ENCODE measurements at places on chromosomes 1 and 21. TPM values are rescaled to one million over a fixed set of nuclear protein-coding genes. Genes with fewer than 3 reads are reported as not detected.

DNA sequence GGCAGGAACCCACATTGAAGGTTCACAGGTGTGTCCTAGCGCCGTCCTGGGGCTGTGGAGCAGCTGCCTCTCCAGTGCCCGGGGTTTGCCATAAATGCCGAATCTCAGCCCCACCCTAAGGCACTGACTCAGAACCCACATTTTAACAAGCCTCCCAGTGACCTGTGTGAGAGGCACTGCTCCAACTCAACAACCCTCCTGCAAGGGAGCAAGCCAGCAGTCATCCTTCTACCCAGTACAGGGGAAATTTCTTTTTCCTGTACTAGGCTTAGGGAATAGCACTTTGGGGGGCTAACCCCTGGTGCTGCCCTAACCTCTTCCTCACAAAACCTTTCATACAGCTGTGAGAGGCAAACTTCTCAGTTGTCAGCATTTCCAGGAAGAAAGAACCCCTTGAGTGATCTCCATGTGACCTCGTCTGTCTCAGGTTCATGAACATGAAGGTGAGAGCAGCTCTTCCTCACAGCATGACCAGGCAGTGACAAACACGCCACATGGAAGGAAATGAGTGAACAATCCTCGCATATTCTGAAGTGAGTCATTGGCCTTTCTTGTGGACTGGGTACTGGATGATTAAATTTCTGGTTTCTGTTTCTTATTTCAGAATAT lies 11.4 kb upstream of the BCAR3 start:
- H3K27ac ChIP-seq, result no peak overlapping the region
- no peaks in the 10 kb centered on the region for H3K4me1 ChIP-seq
- H3K27me3 ChIP-seq, result no peaks in the 10 kb centered on the region
- H3K4me3 ChIP-seq, result no peak overlapping the region

DNA sequence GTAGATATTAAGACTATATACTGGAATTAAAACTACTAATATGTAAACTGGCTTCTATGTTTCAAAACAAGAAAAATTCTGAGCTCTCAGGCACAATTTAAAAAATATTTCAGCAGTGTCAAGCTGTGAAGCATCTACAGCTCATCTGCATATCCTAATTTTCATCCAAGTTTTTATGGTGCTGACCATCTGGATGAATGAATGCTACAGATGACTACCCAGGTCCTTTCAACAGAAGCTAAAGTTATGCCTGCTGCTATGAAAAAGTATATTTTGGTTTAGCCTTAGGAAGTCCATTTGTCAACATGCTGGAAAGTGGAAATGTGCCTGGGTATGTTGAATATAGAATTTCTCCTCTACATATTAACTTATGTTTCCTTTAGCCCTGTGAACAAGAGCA lies 206.9 kb downstream of the NEGR1 start:
- no peak for DNase-seq
- no peaks in the 10 kb centered on the region for H3K36me3 ChIP-seq
- H3K4me3 ChIP-seq, result no peak overlapping the region
- H3K27ac ChIP-seq, result no peak overlapping the region

GRCh38 chr21:34582506-34583150 lies 32.3 kb downstream of the RCAN1 start:
- peak; percentile 20 for DNase-seq
- H3K27me3 ChIP-seq, result no peaks in the 10 kb centered on the region
- no peaks in the 10 kb centered on the region for H3K36me3 ChIP-seq
- no peak overlapping the region for H3K27ac ChIP-seq
- no peaks in the 10 kb centered on the region for H3K4me1 ChIP-seq

- H3K27me3 ChIP-seq, result no peaks in the 10 kb centered on the region
- no peak for DNase-seq
- no peak overlapping the region for H3K27ac ChIP-seq
- H3K4me1 ChIP-seq, result no peaks in the 10 kb centered on the region
- H3K36me3 ChIP-seq, result no peaks in the 10 kb centered on the region
Measured at GRCh38 chr21:44658541-44658910, 794 bp downstream of the KRTAP12-3 start.

DNA sequence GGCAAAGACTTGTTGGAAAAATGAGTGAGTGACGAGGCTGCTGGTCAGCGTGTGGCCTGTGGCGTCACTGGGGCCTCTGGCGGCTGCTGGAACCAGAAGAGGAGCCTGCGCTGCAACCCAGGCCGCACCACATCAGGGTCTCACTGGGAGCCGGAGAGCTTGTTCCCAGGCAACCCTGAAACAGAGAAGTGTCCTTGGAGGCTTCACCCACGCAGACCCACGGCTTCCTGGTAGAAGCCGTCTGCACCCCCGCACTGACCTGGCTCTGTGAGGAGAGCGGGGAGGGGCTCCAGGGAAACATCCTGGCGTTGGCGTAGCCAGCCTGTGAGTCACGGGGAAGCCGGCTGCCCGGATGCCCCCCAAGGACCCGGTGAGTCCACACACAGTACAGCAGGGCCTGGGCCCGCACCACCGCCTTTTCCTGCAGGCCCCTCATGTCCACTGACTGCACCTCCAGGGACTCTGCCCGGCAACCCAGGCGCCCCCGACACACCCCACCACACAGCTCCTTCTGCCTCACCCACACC lies 57.4 kb downstream of the COL6A1 start:
- H3K4me3 ChIP-seq, result no peak overlapping the region
- H3K36me3 ChIP-seq, result no peaks in the 10 kb centered on the region
- H3K4me1 ChIP-seq, result no peaks in the 10 kb centered on the region
- DNase-seq, result peak; percentile 26
- no peak overlapping the region for H3K27ac ChIP-seq

GRCh38 chr1:25869909-25870606 lies 5.5 kb downstream of the PAQR7 start:
- H3K27ac ChIP-seq, result no peak overlapping the region
- H3K4me3 ChIP-seq, result no peak overlapping the region
- no peaks in the 10 kb centered on the region for H3K36me3 ChIP-seq
- no peak for DNase-seq
- H3K27me3 ChIP-seq, result no peaks in the 10 kb centered on the region
- H3K4me1 ChIP-seq, result peaks cover 79% of the 10 kb centered on the region

CFH gene
- 739 TPM for total RNA-seq

S100A8 gene
- 38.4 TPM for total RNA-seq

LINGO4 gene
- 0.50 TPM for total RNA-seq

IGSF5 gene
- total RNA-seq, result not detected

KLHDC7A gene
- 1.3 TPM for total RNA-seq
